Kidney tubule cell (primary cell): ENCODE measurements at places on chromosomes 2 and 18.
A peak's percentile ranks its signal among the peaks of the same experiment; 100 is the strongest.

GRCh38 chr18:54714851-54715250 is 113.4 kb upstream of the RAB27B start:
- no peak for DNase-seq

- DNase-seq = no peak
Observed at GRCh38 chr2:98931596-98931995, 4.4 kb downstream of the CRACDL start.

- DNase-seq = no peak
Observed at GRCh38 chr2:8617590-8617989, 64.3 kb upstream of the ID2 start.

DNA sequence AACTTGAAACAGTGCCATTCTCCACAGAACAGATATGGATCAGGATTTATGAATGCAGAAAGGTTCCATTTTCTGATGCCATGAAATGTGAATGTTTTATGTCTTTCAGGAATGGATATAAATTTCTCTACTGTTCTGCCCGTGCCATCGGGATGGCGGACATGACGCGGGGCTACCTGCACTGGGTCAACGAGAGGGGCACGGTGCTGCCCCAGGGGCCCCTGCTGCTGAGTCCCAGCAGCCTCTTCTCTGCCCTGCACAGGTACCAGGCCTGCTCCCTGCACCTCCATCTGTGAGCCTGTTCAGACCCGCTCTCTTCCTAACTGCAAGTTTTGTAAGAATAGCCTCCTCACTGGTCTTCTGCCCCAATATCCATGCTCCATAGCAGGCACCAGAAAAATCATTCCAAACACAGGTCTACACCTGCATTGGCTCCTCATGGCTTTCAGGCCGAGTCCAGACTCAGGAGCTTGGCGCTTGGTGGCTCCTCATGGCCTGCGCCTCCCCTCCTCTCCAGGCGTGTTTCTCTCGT is 68.6 kb downstream of the LPIN1 start:
- DNase-seq = no peak

GRCh38 chr18:46352520-46353250 is 248.5 kb downstream of the HAUS1 start:
- peak; percentile 12 for DNase-seq

- DNase-seq = no peak
Observed at GRCh38 chr2:148726228-148726627, 81.7 kb downstream of the EPC2 start.

DNA sequence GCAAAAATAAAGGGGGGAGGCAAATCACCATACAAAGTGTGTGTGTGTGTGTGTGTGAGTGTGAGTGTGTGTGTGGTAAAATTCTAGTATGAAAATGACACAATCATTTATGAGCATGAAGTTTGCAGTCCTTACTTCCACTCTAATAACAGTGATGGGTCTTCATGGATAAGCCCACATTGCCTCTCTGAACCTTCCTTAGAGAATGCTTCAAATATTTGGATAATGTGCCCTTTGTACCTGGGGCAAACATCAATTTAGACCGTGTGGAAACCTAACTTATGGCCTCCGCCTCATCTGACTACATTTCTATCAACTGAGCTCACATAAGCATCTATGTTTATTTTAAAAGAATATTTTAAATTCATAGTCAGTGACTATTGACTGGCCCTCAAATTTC is 3.7 kb downstream of the SCN9A start:
- DNase-seq = no peak

DNA sequence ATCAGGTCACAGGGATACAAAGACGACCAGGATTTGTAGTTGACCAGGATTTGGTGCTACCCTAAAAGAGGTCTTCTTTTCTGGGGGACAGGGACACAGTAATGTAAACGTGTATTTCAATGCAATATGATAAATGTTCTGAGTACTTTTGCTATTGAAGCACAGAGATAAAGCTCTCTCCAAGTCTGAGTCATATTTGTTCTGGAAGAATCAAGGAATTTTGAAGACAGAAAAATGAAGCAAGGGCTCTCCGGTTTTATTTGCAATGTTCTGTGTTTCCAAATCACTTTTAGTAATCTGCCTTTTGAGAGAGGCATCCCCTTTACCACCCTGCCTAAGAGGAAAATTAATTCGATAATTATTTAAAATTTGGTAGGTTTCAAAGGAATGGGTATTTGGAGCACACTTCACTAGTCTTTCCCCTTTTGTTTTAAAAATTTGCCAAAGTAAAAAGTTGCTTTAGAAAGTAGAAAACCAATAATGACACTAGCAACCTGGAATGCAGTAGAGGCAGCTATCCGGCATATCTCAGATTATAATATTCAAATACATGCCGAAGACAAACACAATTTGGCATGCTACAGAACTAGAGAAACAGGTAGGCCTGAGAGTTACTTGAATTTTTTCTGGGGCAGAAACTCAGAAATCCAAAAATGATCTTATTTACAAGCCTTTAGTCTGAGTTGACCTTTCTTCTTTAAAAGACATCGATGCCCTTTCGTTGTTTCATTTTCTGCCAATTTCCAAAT is 82.7 kb downstream of the MREG start:
- peak; percentile 21 for DNase-seq
